ENCODE measurements at places on chromosomes 13 and 19.

DNA sequence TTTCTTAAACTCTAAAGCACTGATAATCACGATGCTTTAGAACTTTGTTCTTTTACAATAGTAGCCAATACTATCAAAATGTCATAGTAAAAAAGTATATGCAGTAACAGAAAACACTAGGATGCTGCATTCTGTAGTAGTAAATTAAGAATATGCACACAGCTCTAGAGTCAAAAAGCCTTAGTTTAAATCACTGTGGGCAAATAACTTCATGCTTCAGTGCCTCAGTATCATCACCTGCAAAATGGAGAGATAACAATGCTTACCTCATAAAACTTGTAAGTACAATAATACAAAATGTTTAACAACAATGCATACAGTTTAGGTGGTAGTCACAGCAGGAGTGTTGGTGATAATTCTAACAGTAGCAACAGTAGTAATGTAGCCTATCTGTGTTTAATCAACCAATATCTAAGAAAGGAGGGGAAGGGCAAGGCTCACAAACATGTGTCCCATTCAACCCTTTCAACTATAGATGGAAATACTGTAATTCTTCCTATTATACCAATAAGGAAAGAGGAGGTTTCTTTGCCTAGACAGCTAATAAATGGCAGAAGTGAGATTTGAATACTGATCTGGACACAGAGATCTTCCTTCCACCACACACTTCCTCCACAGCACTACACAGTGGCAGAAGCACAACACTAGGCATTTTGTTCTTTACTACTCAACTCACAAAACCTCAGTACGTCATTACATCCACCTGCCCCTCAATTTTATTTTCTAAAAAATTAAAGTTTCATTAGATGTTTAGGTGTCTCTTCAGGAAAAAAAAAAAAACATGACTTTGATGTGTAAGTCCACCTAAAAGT lies 4.6 kb downstream of the RBM26 start:
- DNase-seq: no peak

DNA sequence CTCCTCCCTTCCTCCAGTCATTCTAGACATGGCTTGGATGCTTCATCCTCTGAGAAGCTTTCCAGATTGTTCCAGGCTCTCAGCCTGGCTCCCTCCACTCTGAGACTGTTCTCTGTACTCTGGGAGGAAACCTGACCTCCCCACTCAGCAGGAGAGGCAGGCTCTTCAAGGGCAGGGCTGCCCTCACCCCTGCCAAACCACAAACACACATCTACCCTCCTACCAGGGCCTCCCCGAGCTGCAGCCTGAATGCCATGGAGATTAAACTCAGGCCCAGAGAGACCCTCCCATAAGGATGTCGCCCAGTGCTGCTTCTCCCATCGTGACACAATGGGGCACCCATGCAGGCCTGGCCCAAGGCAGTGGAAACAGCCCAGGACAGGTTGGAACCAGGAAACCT lies 16.2 kb downstream of the NUMBL start:
- no peak for DNase-seq

- DNase-seq: no peak
Observed at GRCh38 chr19:8519388-8519787, 5.4 kb upstream of the ZNF414 start.

- no peak for DNase-seq
Observed at GRCh38 chr13:78382491-78382890, 220.9 kb downstream of the POU4F1 start.
